Stimulated activated CD4-positive, alpha-beta T cell treated with anti-CD3 and anti-CD28 coated beads, Interleukin-2, amount 100 ng/mL, for 24 hours (primary cell): ENCODE measurements at places on chromosomes 3 and 15.

DNA sequence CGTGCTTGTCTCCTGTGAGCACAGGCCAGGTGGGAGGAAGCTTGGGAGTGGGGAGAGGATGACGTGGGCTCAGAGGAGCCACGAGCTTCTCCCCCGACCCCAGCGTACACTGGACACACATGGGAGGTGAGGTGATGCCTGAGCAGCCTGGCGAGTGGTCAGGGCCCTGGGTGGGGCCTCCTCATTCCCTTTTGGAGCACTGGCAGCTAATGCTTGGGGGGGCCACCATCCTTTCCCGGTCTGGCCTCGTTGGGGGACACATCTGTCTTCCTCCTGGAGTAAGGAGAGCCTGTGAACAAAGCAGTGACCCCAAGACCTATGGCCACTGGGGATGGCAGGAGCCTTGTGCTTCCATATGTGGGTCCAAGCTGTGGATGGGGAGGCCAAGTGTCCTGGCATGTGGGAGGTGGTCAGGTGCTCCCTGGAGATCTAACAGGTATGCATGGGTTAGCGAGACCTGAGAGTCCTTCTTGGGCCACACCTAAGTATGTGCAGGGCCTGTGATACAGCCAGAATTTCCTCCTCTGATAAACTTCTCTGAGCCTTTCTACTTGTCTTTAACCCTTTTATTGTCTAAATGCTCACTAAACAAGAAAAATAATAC is 9.5 kb downstream of the KLF13 start:
- DNase-seq, result no peak

- no peak for DNase-seq
These were observed 28.4 kb upstream of the LIMD1 start for GRCh38 chr3:45566196-45566595.

DNA sequence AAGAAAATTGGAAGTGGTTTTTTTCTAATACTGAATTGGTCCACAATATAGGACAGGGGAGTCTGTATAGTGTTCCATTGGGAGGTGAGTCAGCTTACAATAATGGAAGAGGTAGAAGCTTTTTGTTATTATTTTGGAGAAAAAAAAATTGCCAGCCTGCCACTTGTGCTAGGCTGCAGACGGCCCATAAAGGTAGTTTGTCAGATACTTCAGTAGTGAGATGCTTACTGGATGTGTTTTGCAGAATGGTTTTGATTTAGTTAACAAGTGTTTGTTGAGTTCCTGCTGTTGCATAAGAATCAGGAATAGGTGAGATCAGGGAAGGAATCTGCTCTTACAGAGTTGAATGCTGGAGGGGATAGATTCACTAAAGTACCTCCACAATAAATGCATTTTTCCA is 1.0 kb downstream of the DTWD1 start:
- DNase-seq, result no peak

- no peak for DNase-seq
These were observed 70.5 kb upstream of the SAMMSON start for GRCh38 chr3:69929019-69929418.

- no peak for DNase-seq
These were observed 19.5 kb downstream of the PTH1R start for GRCh38 chr3:46897031-46897430.

- DNase-seq, result no peak
These were observed 84.7 kb downstream of the EOMES start for GRCh38 chr3:27637346-27637995.

DNA sequence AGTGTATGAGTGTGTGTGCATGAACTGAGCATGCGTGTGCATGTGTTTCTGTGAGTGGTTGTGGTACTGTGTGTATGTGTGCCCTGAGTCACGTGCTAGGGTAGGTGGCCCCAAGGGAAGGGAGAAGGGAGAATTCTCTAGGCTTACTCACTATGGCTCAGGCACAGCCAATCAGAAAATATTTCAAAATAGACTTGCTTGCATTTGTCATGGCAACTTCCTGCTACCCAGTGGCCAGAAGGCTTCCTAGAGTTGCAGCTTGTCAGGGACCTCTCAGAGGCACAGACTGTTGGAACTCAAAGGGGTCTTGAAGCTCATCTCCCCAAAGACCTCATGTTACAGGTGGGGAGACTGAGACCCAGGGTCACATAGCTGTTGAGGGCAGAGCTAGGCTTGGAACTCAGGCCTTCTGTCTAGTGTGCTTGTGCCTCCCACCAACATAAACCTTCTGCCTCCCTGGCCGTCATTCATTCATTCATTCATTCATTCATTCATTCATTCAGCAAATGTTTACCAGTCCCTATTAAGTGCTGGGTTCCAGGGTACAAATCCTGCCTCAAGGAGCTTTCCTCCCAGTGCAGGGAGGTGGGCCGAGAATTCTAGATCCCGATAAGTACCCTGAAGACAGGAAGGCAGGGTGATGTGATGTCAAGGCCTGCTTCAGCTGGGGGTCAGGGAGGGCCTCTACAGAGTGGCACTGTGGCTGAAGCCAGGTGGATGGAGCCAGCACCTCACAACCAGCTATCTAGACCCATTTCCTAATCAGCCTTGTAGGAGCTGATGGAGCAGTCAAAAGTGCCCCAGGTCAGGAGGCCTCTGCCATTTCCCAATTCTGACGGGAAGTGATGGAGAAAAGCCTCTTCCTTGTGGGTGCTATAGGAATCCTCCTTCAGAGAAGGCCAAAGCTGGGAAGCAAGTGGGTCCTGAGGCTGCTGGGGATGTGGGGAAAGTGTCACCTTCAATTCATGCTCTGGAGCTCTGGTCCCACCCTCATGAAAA is 10.9 kb upstream of the RFT1 start:
- DNase-seq, result no peak

DNA sequence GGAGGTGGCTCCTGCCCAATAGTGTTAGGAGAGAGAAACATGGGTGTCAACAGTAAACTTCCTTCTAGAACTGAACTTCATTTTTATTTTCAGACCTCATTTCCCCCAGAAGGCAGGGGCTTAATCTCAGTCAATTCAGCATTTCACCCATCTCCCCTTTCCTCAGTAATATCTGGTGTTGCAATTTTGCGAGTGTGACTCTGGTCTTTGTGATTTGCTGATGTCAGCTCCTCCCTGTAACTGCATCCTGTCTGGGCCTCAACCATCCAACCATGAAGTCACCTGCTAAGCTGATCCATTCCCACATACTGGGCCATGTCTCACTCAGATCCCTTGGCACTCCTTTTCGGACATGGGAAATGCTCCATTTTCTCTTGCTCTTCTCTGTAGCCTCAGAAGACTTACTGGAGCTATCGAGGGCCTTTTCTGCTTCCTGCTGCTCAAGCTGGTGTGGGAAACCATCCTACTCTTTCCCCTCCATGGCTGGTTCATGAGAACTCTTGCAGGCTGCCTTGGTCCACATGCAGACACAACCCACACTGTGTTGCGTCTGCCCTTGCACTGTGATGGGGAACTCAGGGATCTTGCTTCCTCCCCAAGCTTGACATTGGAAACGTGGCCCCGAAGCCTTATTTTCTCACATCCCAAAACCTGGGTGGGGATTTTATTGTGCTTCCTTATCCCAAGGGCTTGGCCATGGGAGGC is 24.6 kb downstream of the CCR4 start:
- DNase-seq, result no peak

DNA sequence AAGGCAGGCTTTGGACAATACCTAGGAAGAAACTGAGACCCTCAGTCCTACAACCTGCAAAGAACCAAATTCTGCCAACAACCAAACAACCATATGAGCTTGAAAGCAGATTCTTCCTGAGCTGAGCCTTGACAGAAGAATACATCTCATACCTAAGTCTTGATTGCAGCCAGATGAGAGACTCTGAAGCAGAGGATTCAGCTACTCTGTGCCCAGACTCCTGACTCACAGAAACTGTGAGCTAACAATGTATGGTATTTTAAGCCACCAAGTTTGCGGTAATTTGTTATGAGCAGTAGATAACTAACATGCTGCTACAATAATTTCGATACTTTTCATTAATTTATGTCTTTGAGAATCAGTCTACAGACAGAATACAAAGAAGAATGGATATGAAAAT is 325.1 kb upstream of the CBLB start:
- no peak for DNase-seq

DNA sequence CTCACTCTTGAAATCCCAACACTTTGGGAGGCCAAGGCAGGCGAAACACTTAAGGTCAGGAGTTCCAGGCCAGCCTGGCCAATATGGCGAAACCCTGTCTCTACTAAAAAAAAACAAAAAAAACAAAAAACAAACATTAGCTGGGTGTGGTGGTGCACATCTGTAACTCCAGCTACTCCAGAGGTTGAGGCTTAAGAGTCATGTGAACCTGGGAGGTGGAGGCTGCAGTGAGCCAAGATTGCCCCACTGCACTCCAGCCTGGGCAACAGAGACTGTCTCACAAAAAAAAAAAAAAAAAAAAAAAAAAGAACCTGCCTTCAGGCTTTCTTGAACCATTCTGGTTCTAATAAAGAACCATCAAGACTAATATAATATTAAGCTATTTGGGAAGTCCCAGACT is 16.5 kb downstream of the ARPP19 start:
- DNase-seq, result no peak

DNA sequence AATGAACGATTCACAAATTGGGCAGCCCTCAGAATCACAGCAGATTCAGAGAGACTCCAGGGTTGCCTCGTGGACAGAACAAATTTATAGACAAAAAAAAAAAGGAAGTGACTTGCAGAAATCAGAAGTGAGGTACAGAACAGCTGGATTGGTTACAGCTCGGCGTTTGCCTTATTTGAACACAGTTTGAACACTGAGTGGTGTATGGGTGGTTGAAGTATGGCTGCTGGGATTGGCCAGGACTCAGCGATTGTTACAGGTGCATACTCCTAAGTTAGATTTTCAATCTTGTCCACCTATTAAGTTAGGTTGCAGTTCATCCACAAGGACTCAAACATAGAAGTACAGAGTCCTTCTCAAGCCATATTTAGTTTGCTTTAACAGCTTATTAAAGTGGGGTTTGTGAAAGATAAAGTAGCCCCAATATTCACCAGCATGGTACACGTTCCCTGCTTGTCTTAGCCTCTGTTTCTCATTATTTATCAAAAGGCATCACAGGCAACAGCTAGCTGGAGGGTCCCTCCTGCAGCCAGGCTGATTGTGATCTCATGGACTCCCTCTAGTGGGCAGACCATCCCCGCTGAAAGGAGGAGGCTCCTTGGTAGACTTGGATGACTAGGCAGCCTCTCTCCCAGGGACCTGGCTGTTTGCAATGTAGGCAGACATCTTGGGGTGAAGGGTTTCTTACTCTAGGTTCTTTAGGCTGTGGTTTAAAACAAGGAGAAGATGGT is 17.6 kb upstream of the ALDH1L1 start:
- peak; percentile 50 for DNase-seq

DNA sequence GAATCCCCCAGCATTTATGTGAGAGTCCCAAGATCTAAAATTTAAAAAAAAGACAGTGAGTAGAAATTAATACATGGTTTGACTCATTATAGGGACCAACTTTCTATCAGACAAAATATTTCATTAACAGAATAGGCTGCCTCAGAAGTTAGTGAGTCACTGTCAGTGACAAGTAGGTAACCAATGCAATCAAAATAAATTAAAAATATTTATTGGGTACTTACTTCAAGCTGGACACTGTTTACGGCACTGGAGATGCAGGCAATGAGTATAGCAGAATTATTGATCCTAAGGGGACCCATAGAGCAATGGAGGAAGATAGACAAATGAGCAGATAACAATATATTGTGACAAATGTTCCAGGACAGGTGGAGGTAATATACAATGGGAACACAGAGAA is 135.6 kb upstream of the BCL6 start:
- no peak for DNase-seq

GRCh38 chr3:188583341-188584161 is 429.6 kb downstream of the LPP start:
- DNase-seq, result peak; percentile 25
